Left colon (tissue), 2 donors: ENCODE measurements at places on chromosomes 2 and 18. TPM values are rescaled to one million over a fixed set of nuclear protein-coding genes. Genes with fewer than 3 reads are reported as not detected.
A peak's percentile ranks its signal among the peaks of the same experiment; 100 is the strongest.

Gene NAT8
- not detected for total RNA-seq

GRCh38 chr2:88615822-88616221, 11.4 kb downstream of the EIF2AK3 start:
- DNase-seq = no peak

DNA sequence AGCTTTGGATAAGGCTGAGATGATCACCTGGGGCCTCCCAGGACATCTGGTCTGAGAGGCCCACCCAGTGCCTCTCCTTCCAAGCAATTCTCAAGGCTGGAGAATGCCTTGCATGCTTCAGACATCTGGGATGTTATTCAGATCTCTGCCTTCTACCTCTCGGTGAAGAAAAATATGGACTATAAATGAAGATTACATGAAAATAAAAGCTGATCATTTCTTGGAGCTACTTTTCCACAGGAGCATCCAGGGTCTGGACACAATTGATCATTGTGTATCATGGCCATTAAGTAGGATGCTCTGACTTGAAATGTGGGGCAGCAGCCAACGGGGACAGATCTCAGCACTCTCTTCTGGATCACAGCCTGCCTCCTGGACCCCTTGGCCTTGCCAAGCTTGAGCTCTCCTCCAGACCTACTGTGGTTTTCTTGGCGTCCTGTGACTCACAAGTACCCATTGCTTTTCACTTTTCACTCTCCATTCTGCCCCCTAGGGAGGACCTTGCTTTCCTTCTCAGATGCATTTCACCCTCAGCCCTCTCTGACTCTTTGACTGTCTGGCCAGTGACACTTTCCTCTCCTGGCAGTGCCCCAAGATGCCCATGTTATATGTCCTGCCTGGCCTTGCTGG, 203.1 kb downstream of the INSIG2 start:
- DNase-seq = no peak

Gene RNF144A
- 20.7 TPM for total RNA-seq

DNA sequence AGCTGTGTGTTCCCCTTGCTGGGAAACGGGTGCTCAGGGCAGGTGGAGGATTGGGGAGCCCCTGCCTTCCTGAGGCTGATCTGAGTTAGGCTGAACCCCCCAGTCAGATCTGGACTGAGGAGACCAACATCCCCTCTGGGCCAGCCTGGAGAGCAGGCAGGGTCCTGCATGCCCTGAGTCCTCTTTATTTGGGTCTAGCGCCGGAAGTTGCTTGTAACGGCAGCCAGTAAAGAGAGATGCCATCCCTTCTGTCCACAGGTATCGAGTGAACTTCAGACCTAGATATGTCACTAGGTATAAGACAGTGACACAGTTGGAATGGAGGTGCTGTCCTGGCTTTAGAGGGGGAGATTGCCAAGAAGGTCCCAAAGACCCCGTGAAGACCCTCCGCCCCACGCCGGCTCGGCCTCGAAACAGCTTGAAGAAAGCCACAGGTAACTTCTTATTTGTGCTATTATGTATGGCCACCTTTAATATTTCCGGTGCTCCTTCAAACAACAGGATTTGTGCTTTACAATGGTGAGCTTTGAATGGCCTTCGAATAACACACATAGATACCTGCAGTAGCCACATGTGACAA, 38.0 kb downstream of the EMILIN2 start:
- DNase-seq = peak; percentile 10

DNA sequence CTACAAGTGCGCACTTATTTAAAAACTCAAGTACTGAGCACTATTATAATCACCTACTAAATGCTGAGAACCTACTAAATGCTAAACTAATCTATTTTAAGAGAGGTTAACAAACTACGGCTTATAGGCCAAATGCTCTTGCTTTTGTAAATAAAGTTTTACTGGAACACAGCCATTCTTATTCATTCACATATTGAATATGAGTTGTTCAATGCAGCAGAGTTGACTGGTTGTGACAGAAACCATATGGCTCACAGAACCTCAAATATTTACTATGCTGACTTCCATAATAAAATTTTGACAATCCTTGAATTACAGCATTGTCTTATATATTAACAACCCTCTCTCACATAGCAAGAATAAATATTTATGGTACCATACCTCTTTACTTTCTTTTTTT, 103.2 kb downstream of the ZNF521 start:
- DNase-seq = no peak

DNA sequence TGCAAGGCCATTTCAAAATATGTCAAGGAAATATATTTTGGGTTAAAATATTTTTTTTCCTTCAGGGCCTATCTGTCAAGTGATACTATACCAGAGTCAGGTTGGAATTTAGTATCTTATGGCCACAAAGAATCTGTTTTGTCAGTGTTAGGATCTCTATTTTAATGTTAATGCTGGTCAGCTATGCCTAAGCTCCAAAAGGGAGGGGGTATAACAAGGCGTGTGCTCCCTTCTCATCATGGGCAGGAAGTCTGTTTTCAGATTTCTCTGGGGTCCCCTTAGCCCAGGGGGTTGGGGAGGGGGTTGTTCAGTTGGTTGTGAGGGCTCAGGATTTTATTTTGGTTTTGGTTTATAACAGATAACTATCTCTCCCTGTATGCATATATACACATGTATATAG, 126.4 kb downstream of the TMEM163 start:
- no peak for DNase-seq

DNA sequence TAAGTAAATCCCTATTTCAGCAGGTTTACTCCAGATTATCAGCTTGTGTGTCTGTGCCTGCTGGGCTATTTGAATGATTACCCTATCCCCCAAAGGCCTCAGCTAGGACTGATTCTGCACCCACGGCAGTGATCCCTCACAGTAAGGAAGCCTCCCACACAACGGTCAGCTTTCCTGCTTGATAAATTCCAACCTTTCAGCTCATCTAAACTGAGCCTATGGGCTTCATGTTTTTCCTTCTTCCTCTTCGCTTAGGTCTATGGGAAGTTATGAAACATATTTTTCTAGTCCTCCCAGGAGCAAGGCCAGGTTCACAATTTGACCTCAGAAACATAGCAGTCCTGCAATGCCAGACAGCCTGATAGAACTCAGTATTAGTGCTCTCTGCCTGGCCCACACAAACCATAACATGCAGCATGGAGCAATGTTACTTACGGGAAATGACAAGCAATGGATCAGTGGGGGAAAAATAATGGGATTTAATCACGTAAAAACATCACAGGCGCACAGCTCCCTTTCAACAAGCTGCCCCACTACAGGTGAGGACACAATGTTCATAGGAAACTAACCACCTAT, 170.9 kb downstream of the ZNF521 start:
- no peak for DNase-seq

Gene UGT1A8
- total RNA-seq = 19.3 TPM

Gene TMEM237
- 3.6 TPM for total RNA-seq

Gene UGT1A5
- 3.7 TPM for total RNA-seq

DNA sequence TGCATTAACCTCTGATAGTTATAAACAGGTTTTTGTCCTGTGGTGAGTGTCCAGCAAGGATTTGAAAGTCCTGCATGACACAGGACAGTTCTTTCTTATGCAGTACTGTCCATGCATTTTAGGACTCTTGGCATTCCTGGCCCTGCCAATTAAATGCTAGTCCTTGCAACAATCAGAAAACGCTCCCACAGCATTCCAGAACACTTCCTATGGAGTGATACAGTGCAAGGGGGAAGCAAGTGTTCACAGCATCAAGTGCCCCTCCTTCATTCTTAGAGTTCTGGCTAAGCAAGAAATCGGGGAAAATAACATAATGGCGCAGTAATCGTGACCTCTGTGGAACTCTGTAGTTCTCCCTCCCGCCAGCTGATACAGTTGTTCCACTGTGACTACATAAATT, 62.9 kb downstream of the ARHGAP28 start:
- DNase-seq = no peak

DNA sequence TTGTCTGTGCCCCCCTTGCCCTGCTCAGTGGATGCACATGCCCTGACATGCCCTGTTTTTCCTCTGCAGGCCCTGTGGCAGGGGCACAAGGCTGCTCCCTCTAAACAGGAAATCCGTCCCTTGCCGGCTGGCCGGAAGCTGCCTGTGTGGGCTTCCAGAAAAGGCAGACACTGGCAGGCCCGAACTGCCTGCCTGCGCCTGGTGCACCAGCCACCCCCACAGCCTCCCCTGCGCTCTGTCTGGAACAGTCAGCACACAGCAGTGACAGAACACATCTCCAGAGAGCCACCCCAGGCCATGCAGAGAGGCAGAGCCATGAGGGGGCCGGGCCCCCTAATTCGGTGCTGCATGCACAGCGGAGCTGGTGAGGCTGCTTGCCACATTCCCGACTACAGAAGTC, 33.5 kb downstream of the LOXHD1 start:
- peak; percentile 10 for DNase-seq

- DNase-seq = no peak
Measured at GRCh38 chr2:226756131-226756530, 43.5 kb downstream of the IRS1 start.

DNA sequence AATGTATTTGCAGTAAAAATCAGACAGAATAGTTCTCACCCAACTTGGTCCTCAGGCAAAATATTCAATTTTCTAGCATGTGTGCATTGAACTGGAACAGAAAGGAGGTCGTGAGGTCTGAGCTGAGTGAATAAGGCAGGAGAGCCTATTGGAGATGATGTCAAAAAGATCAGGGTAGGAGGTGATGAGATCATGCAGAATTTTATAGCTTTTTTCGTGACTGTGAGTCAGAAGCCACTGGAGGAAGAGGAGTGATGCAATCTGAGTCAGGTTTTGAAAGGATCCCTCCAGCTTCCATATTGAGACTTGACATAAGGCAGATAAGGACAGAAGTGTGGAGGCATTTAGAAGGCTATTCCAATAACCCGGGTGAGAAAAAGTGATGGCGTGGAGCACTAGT, 299.5 kb upstream of the SOX11 start:
- no peak for DNase-seq

Gene IL36G
- total RNA-seq = not detected

DNA sequence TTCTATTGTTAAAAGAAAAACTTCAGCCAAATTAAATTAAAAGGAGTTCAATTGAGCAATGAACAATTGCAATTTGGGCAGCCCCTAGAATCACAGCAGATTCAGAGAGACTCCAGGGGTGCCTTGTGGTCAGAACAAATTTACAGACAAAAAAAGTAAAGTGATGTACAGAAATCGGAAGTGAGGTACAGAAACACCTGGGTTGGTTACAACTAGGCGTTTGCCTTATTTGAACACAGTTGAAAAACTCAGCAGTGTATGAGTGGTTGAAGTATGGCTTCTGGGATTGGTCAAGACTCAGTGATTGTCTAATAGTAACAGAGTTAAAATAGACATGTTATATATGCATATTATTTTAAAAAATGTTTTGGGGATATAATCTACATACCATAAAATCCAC, 98.5 kb upstream of the ZSWIM2 start:
- no peak for DNase-seq

DNA sequence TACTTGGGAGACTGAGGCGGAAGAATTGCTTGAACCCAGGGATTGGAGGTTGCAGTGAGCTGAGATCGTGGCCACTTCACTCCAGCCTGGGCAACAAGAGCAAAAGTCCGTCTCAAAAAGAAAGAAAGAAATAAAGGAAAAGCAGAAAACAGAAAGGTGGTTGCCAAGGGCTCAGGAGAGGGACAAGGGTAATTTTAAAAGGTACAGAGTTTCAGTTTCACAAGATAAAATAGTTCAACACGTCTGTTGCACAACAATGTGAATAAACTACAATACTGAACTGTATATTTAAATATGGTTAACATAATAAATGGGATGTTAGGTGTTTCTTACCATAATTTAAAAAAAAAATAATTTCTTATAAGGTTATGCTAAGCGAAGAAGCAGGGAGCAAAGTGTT, 12.9 kb downstream of the RPS27A start:
- no peak for DNase-seq
